Frontal cortex (tissue), 4 donors: ENCODE measurements at places on chromosomes 16 and 17. TPM values are rescaled to one million over a fixed set of nuclear protein-coding genes. Genes with fewer than 3 reads are reported as not detected.

C17orf107 gene
- 2.4 TPM for total RNA-seq

SSTR5 gene
- not detected for total RNA-seq

GNG13 gene
- not detected for total RNA-seq

PPL gene
- 0.82 TPM for total RNA-seq

CFAP20 gene
- total RNA-seq, result 93.8 TPM

RNF151 gene
- total RNA-seq, result not detected

LRRC75A gene
- 3.3 TPM for total RNA-seq

OR4D1 gene
- under 0.01 TPM for total RNA-seq

PSMD3 gene
- total RNA-seq, result 77.0 TPM

BCAR1 gene
- 21.6 TPM for total RNA-seq

RTN4RL1 gene
- 20.4 TPM for total RNA-seq

CD79B gene
- total RNA-seq, result under 0.01 TPM

CMTM1 gene
- 4.1 TPM for total RNA-seq

CDC6 gene
- total RNA-seq, result 2.4 TPM

KCNJ2 gene
- total RNA-seq, result 13.5 TPM

CCL4 gene
- 1.2 TPM for total RNA-seq

TAC4 gene
- total RNA-seq, result not detected

PRSS36 gene
- total RNA-seq, result 1.6 TPM

HAP1 gene
- under 0.01 TPM for total RNA-seq

ZPBP2 gene
- not detected for total RNA-seq

USP6 gene
- under 0.01 TPM for total RNA-seq

METTL2A gene
- total RNA-seq, result 44.8 TPM

CCDC182 gene
- total RNA-seq, result not detected

RDM1 gene
- 0.41 TPM for total RNA-seq

C17orf67 gene
- 2.0 TPM for total RNA-seq

NPIPA8 gene
- total RNA-seq, result 4.9 TPM
